Frontal cortex (tissue), 4 donors: ENCODE measurements at places on chromosomes 11 and 22. TPM values are rescaled to one million over a fixed set of nuclear protein-coding genes. Genes with fewer than 3 reads are reported as not detected.

MS4A8 gene
- 0.41 TPM for total RNA-seq

SOX10 gene
- total RNA-seq, result 1.6 TPM

MAPK8IP2 gene
- 60.3 TPM for total RNA-seq

VPS11 gene
- 26.1 TPM for total RNA-seq

PLAAT2 gene
- not detected for total RNA-seq

EXPH5 gene
- under 0.01 TPM for total RNA-seq

OR4C13 gene
- total RNA-seq, result not detected

APOL5 gene
- not detected for total RNA-seq

IL17REL gene
- under 0.01 TPM for total RNA-seq

FUT4 gene
- 7.3 TPM for total RNA-seq

KRTAP5-7 gene
- total RNA-seq, result under 0.01 TPM

MAPK11 gene
- 16.3 TPM for total RNA-seq

ZP1 gene
- total RNA-seq, result not detected

ACRV1 gene
- 0.82 TPM for total RNA-seq

OR52E8 gene
- not detected for total RNA-seq

OR51B4 gene
- total RNA-seq, result 0.41 TPM

CHRNA10 gene
- total RNA-seq, result 0.41 TPM

FLRT1 gene
- total RNA-seq, result 4.5 TPM

NAV2 gene
- total RNA-seq, result 15.5 TPM

C1QTNF4 gene
- total RNA-seq, result 14.7 TPM

LMO2 gene
- total RNA-seq, result 17.1 TPM

FGF19 gene
- total RNA-seq, result not detected

TOMM22 gene
- 66.4 TPM for total RNA-seq

CDC42EP1 gene
- 1.6 TPM for total RNA-seq

DGCR2 gene
- 65.2 TPM for total RNA-seq

ALDH3B1 gene
- 0.41 TPM for total RNA-seq

KRTAP5-11 gene
- not detected for total RNA-seq

PAX6 gene
- total RNA-seq, result 11.4 TPM

CNIH2 gene
- total RNA-seq, result 41.6 TPM

NXPE2 gene
- 0.82 TPM for total RNA-seq

SLC37A2 gene
- 1.2 TPM for total RNA-seq

INS gene
- not detected for total RNA-seq

GCAT gene
- total RNA-seq, result 8.6 TPM

ANAPC15 gene
- 17.5 TPM for total RNA-seq

VPS26B gene
- total RNA-seq, result 61.1 TPM

PDGFD gene
- 7.3 TPM for total RNA-seq

FAM83F gene
- 0.41 TPM for total RNA-seq

KMT5B gene
- total RNA-seq, result 116 TPM

OR52J3 gene
- total RNA-seq, result not detected

PELI3 gene
- 13.5 TPM for total RNA-seq

ESRRA gene
- 12.6 TPM for total RNA-seq

ISX gene
- not detected for total RNA-seq

SCGB1D2 gene
- total RNA-seq, result not detected

ALKBH8 gene
- total RNA-seq, result 16.7 TPM

NCF4 gene
- total RNA-seq, result 2.0 TPM

OR8D4 gene
- not detected for total RNA-seq

FKBP2 gene
- total RNA-seq, result 26.1 TPM

RAB1B gene
- 22.8 TPM for total RNA-seq

GPR83 gene
- total RNA-seq, result 1.2 TPM

MRGPRE gene
- total RNA-seq, result not detected

SMC1B gene
- not detected for total RNA-seq

ANO5 gene
- 22.0 TPM for total RNA-seq

CREBZF gene
- 78.3 TPM for total RNA-seq

PDGFB gene
- total RNA-seq, result 2.0 TPM

GAL gene
- total RNA-seq, result not detected

TIGD3 gene
- 5.3 TPM for total RNA-seq

LDLRAD3 gene
- 65.2 TPM for total RNA-seq
